ENCODE measurements at places on chromosomes 6 and 20.

- no peak for DNase-seq
Observed at GRCh38 chr6:24490948-24491347, 1.6 kb upstream of the GPLD1 start.

DNA sequence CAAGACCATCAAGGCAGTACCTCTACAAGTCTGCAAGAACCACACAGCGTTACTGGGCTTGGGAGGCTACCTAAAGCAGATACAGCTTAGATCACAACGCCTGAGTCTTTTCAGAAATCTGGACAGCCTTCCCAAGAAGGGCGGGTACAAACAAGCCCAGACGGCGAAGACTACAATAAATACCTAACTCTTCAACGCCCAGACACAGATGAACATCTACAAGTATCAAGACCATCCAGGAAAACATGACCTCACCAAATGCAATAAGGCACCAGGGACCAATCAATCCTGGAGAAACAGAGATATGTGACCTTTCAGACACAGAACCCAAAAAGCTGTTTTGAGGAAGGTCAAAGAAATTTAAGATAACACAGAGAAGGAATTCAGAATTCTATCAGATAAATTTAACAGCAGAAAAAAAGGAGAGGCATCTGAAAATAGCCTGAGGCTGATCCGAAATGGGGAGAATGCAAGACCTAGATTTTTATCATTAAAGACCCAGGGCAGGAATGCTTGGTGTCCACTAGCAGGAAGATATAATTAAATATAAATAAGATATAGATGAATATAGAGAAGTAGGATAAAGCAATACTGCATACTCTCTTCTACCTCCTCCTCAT is 131.7 kb upstream of the COL21A1 start:
- DNase-seq: no peak

DNA sequence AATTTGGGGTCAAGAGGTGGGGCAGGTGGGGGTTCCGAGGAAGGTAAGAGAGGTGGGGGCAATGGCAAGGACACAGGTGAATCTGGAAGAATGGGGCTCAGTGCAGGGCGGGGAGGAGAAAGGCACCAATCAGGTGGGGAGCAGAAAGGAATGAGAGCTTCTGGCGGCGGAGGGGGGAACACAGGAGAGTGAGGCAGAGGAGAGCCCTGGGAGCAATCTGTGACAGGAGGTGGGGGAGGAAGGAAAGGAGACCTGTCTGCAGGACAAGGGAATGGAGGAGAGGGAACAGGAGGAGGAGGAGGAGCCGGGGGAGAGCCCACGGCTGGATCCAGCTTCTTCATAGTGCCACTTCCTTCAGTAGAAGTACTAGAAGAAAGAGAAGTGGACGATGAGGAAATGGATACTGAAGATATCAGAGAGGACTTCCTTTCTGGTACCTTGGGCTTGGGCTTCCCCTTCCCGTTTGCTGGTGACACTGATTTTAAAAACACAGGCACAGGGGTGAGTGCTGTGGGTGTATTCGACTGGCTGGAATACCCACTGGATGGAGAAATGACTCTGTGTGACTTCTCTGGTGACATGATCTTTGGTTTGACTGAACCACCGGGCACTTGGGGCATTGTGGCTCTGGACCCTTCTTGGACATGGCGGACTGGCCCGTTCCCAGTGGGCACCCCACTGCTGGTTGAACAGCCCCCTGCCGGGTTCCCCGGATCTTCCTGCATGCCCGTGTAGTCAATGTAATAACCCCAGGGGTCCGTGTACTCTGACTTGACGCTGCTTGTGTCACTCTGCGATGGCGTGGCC is 27.4 kb downstream of the HEBP2 start:
- no peak for DNase-seq

- DNase-seq: no peak
Observed at GRCh38 chr6:158910484-158911440, 89.2 kb downstream of the RSPH3 start.

GRCh38 chr20:31979713-31980426 is 11.9 kb downstream of the XKR7 start:
- no peak for DNase-seq

- no peak for DNase-seq
Observed at GRCh38 chr20:836190-836589, 2.7 kb downstream of the FAM110A start.

GRCh38 chr20:24131684-24132083 is 143.1 kb upstream of the GGTLC1 start:
- DNase-seq: no peak

- DNase-seq: no peak
Observed at GRCh38 chr20:60787276-60787675, 464.8 kb upstream of the CDH4 start.

DNA sequence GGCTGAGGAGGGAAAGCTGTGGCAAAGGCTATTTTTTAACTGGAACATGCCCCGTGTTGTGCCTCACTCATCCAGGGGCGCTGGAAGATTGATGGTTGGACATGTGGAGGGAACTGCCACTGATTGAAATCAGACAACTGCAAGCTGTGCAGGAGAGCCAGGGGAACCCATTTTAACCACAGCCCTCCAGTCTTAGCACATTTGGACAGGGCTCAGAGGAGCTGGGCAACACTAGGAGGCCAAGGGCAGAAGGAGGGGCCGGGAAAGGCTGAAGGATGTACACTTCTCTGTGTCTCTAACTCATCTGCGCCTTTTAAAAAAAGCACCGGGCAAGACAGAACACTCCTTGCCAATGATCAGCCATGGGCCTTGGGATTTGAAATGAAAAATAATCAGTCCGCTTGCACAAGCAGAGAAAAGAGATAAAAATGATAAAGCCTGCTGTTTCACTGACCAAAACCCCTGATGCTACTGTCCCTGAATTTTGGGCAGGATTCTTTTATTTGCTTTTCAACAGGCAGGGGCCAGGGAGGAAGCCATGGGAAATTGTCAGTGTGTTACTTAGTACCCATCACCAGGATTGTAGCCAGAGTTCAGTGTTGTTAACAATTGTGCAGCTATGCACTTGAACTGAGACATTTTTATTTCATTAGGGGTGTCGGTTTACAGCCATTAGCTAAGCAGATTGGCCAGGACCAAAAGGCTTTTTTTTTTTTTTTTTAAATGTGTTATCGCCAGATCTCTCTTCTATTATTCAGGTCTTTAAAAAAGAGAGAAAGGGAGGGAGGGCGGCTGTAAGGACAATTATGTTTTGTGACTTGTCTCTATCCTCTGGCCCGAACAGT is 109.3 kb upstream of the EYA4 start:
- DNase-seq: peak; percentile 92

DNA sequence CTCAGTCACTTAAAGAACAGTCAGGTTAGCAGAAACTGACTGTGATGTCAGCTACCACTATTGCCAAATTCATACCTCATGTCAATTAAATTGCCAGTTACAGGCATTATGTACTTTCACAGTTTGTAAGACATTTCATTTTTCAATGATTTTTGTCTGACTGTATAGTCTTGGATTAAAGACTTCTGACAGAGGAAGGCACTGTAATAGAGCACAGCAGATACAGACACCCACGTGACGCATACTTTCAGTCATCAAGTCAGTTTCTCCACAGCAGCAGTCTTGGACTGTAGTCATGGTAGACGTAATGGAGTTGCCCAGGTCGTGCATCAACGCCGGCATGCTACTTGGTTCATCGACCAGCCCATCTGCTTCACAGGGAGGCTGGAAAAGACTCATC is 29.5 kb upstream of the ELOVL5 start:
- DNase-seq: no peak

- peak; percentile 80 for DNase-seq
Observed at GRCh38 chr6:13733178-13733887, 21.7 kb upstream of the RANBP9 start.

DNA sequence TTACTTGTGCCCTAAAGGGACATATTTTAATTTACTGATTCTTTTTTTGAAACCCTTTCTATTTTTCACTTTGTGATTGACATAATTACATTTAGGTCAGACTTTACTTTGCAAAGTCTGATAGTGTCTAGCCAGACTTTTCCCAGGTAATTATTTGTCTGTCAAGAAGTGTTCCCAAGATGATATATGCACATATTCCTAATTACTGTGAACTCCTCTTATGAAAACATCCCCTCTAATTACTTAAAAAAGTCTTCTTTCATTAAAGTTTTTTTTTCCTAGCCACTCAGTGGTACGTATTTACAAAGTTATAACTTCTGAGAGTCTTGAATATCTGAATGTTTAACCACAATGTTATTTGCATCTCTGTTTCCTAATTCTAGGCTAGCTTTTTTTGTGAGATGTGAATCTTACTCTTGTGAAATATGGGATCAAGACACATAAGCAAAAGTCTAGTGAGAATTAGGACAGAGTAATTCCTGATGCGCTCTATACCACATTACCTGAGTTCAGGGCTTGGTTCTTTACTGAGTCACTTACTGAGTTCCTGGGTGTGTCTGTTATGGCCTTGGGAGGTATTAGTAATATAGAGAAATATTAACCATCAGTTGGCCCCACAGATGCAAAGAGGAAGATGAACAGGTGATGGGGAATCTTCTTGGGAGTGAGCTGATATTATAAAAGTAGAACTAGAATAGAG is 27.9 kb downstream of the FAM83B start:
- no peak for DNase-seq

GRCh38 chr6:2237001-2237400 is 8.4 kb downstream of the GMDS start:
- DNase-seq: no peak

GRCh38 chr6:136947037-136947436 is 24.9 kb downstream of the SLC35D3 start:
- DNase-seq: no peak
